ENCODE measurements at places on chromosomes 5 and 9. TPM values are rescaled to one million over a fixed set of nuclear protein-coding genes. Genes with fewer than 3 reads are reported as not detected.

Gene ACTL7A
- total RNA-seq: not detected

Gene SLC1A3
- 0.16 TPM for total RNA-seq

Gene SPARC
- 0.67 TPM for total RNA-seq

Gene FAM163B
- not detected for total RNA-seq

Gene SIGMAR1
- 68.0 TPM for total RNA-seq

Gene GPR107
- 17.7 TPM for total RNA-seq

Gene SPINK7
- not detected for total RNA-seq

Gene SLC23A1
- total RNA-seq: 0.43 TPM

Gene IL7R
- total RNA-seq: 236 TPM

Gene GCNT4
- total RNA-seq: 1.9 TPM

Gene TRPM6
- total RNA-seq: 0.07 TPM

Gene MYMK
- not detected for total RNA-seq

Gene ZNF366
- total RNA-seq: not detected

Gene KCNV2
- total RNA-seq: not detected

Gene HAPLN1
- not detected for total RNA-seq

Gene SLC34A1
- total RNA-seq: not detected

Gene RRAGA
- total RNA-seq: 42.4 TPM

Gene CPEB4
- total RNA-seq: 5.6 TPM

- DNase-seq: no peak
Observed at GRCh38 chr9:68428481-68428880, 72.1 kb downstream of the PGM5 start.

DNA sequence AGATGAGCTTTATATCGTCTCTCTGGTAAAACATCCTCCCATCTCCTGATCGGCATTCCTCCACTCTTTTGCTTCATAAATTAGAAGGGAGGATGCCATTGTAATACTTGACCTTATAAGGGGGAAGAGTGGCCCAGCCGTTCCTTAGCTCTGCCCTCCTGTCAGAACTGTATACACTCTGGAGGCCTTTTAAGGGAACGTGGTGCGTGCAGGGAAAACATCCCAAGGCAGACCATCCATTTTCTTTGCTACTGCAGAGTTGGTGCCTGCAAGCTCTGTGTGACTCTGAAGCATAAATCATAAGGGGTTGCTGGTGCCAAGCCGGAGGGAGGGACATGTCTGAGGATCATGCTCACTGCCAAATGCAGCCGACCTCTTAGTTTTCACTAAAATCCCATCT is 90.4 kb downstream of the PGM5 start:
- no peak for DNase-seq

DNA sequence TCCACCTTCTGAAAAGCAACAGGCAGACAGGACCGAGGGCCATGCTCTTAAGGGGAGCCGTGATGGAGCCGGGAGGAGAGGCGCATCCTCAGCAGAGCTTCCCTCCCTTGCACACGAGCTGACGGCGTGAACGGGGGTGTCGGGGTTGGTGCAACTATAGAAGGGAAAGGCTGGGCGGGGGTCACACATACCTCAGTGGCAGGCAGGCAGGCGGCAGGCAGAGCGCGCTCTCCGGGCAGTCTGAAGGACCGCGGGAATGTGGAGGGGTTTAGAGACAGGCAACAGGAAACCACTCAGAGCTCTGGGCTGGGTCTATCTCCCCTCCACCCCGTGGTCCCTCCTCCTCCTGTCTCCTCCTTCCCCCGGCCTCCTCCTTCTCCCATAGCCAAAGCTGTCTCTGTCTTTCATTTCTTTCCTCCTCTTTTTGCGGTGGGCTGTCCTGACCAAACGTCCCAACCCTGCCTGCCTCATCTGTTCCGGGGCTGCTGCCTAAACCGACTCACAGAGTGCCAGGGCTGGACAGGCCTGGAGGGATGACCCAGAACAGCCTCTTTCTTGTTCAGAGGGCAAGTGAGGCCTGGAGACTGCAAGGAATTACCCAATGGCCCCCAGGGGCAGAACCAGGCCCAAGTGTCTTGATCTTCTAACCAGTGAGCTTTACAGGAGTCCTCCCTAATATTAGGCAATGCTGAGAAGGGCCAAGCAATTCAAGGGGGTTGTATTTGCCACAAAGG is at the start of gene SPARC:
SPARC (minus strand) TSS at position 242 of the 734 bp plus-strand sequence. CDS start 10,727 bp downstream, outside the sequence.
- peak; percentile 11 for DNase-seq

- no peak for DNase-seq
Observed at GRCh38 chr5:17070647-17071046, 134.6 kb upstream of the MYO10 start.

DNA sequence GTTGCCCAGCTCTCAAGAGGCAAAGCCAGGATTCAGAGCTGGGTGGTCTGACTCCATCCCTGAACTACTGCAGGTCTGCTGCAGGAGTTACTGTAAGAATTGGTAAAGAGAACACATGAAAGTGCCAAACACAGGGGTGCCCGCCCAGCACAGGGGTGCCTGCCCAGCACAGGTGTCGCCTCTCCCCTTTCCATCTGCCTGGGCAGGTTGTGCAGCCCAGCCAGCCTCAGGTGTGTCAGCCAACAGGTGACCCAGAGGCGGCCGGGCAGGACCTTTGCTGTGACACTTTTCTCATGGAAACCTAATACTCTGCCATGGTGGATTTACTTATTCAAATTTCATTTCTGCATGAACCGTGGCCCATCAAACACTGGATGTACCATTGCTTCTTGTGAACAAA is 289.7 kb upstream of the IRX4 start:
- no peak for DNase-seq

- no peak for DNase-seq
Observed at GRCh38 chr9:133221177-133221809, 12.2 kb upstream of the OBP2B start.

- DNase-seq: no peak
Observed at GRCh38 chr9:87613265-87614111, 112.4 kb upstream of the CTSL start.

DNA sequence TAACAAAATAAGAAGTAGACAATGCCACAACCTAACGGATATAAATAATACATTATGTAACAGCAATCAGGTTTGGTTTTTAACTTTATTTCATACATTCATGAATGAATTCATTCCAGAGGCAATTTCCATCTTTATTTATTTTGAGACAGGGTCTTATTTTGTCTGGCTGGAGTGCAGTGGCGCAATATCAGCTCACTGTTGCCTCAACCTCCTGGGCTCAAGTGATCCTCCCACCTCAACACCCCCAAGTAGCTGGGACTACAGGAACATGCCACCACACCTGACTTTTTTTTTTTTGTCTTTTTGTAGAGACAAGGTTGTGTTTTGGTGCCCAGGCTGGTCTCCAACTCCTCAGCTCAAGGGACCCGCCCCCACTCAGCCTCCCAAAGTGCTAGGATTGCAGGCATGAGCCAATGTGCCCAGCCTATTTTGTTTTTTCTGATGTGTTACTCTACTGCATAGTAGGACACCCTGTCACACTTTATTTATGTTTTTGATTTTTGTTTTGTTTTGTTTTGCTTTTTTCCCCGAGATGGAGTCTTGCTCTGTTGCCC is 26.3 kb upstream of the C5orf24 start:
- no peak for DNase-seq

DNA sequence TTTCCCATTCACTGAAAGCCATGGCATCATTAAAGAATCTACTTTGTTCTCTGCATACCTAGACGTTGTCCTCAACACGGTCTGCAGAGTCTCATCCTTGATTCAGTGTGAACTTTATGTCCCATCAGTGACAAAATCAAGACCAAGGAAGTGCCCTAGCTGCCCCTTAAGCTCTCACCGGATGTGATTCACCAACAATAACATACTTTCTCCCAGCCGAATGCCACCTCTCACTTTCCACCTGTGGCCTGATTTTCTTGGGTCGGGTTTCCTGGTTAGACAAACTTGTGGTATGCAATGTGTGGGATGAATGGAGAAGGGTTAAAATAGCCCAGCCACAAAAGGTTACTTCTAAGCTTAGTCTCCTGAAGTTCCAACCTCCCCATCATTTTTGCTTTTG is 145.3 kb upstream of the PAPPA start:
- no peak for DNase-seq

DNA sequence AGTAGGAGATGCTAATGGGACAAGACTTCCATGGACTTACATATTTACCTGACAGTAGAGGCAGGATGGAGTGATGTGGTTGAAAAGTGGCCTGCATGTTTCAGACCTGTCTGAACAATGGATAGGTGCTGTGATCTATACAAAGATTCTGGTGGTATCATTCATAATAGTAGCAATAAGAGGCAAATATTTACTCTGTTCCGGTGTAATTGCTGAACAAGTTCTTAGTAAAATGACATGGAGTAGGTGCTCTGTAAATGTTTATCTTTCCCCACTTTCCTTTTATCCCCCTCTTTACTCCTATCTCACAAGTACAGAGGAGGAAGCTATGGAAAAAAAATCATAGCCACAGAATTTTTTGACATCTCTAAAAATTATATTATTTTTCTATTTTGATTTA is 159.0 kb upstream of the SLC12A2 start:
- DNase-seq: no peak

DNA sequence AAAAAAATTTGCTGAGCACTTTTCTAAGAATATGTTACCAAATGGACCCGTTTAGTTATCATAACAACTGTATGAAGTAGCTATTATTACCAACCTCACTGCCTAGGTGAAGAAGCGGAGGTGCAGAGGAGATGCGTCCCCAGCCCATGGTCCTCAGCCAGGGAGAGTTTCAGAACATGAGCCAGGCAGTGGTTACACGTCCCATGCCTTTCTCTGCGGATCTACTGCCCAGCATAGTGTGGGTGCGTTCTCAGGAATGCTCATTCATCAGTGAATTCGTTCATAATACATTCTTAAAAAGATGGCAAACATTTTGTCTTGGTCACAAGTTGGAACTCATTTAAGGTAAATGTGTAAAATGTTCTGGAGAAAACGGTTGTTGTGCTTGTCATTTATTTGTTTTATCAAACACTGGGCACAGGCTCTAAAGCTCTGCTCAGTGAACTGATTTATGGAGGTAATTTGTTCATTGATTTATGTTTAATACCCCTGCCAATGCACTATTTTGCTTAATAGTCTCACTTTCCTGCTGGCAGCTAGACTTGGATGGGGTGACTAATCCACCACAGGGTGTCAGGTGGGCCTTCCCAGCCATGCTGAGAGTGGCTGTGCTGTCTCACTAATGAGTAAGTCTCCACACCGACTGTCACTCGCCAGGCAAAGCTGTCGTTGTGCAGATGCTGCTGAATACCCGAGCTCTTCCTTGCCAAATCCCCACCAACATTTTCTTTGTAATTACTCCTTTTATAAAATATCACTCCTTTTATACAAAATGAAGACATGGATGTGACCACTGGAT is 248.8 kb downstream of the TENT4A start:
- no peak for DNase-seq

GRCh38 chr9:107906074-107906473 is 416.5 kb upstream of the KLF4 start:
- DNase-seq: no peak

GRCh38 chr5:111043712-111044506 is 27.6 kb upstream of the TSLP start:
- no peak for DNase-seq

GRCh38 chr9:135246248-135247205 is 159.1 kb downstream of the OLFM1 start:
- DNase-seq: no peak

- no peak for DNase-seq
Observed at GRCh38 chr5:166493612-166494011, 1797.8 kb upstream of the WWC1 start.

DNA sequence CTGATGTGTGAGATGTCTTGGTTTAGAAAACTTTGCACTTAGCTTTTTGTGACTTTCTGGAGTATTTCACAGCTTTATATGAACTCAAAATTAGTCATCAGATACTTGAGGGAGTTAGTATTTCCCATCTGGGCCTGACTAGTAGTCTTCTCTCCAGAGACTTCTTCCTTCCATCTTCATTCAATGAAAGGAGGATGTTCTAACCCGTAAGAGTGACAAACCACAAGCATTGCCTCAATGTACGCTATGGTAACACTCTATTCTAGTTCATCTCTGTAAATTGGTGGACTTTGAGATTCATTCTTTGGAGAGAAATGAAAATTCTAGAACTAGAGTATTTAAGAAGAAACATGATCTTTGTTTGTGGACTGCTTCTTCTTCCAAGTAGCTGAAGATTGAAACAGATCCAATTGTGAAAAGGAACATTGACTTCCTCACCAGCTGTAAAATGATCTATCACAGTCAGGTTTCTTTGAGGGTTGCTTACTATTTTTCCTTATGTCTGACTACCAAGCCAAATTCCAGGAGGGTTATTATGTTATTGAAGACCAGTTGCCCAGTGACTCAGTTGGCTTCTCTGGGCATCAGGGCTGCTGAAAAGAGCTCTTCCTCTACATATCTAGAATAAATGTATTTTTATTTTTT is 157.6 kb downstream of the SLC12A2 start:
- no peak for DNase-seq

GRCh38 chr5:2607598-2607997 is 143.9 kb downstream of the IRX2 start:
- DNase-seq: no peak

- DNase-seq: peak; percentile 6
Observed at GRCh38 chr5:1772634-1773033, 27.0 kb downstream of the MRPL36 start.

Data from activated CD4-positive, alpha-beta T cell treated with anti-CD3 and anti-CD28 coated beads for 36 hours (primary cell).